ENCODE measurements at places on chromosomes 12 and 14. TPM values are rescaled to one million over a fixed set of nuclear protein-coding genes. Genes with fewer than 3 reads are reported as not detected.
A peak's percentile ranks its signal among the peaks of the same experiment; 100 is the strongest.

GRCh38 chr14:74979442-74980397 is 23.0 kb upstream of the EIF2B2 start:
- peaks cover 4% of the 10 kb centered on the region for H3K27me3 ChIP-seq
- no peaks in the 10 kb centered on the region for H3K36me3 ChIP-seq
- H3K27ac ChIP-seq = peak overlapping the region; percentile 88
- H3K4me1 ChIP-seq = peaks cover 43% of the 10 kb centered on the region
- H3K4me3 ChIP-seq = no peak overlapping the region

GRCh38 chr12:67484791-67485480 is 163.6 kb upstream of the DYRK2 start:
- peaks cover 12% of the 10 kb centered on the region for H3K4me1 ChIP-seq
- H3K27me3 ChIP-seq = no peaks in the 10 kb centered on the region
- H3K27ac ChIP-seq = no peak overlapping the region
- H3K36me3 ChIP-seq = peaks cover 16% of the 10 kb centered on the region
- DNase-seq = no peak
- H3K4me3 ChIP-seq = no peak overlapping the region

GRCh38 chr14:83331513-83331912 is 1797.9 kb upstream of the SEL1L start:
- no peaks in the 10 kb centered on the region for H3K36me3 ChIP-seq
- no peak for DNase-seq
- H3K4me3 ChIP-seq = no peak overlapping the region
- H3K27ac ChIP-seq = no peak overlapping the region

DNA sequence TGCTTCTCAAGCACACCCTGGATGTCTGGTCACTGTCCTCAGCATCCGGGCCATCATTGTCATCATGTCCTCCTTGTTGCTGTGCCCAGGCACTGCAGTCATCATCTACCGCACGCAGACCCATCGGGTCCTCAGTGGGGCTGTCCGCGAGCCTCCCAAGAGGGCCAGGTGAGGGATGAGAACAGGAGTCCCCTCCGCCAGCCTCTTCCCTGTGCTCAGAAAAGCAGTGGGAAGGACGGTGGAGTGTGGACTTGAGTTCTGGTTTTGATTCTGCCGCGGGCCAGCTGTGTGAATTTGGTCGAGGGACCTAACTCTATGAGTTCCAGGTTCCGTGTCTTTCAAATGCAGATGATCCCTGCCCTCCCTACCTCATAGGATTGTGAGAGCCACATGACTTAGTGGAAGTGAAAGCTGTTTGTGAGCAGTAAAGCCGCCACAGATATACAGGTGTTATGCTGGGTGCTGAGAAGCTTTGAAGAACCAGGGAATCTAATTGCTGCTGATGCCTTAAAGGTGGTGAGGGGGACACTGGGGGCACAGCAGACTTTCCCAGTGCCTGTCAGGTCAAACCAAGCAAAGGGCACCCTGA is 122.9 kb upstream of the RAP1B start:
- H3K27ac ChIP-seq = no peak overlapping the region
- H3K36me3 ChIP-seq = peaks cover 5% of the 10 kb centered on the region
- H3K4me1 ChIP-seq = peaks cover 24% of the 10 kb centered on the region
- no peak for DNase-seq

- H3K27me3 ChIP-seq = no peaks in the 10 kb centered on the region
- no peak for DNase-seq
- peaks cover 25% of the 10 kb centered on the region for H3K4me1 ChIP-seq
- no peak overlapping the region for H3K27ac ChIP-seq
Observed at GRCh38 chr12:55777856-55778255, 34.9 kb downstream of the GDF11 start.

DNA sequence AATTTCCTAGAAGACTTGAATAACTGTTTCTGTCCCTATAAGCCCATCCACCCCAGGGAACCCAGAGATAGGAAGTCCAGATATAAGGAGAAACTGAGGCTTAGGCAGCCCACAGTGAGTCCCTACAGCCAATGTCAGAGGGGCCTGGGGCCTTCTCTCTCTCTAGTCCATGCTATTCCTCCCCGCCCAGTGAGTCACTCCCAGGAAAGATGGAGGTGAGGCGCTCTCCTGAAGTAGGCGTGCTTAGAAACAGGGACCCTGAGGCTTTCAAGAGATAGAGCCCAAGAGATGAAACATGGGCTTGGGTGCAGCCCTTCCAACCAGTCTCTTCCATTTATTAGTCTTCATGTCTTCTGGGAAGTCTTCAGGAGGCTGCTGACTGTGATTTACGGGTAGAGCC is 2.3 kb upstream of the SMUG1 start:
- H3K27me3 ChIP-seq = peaks cover 16% of the 10 kb centered on the region
- H3K27ac ChIP-seq = no peak overlapping the region
- no peak for DNase-seq
- no peak overlapping the region for H3K4me3 ChIP-seq
- H3K4me1 ChIP-seq = peaks cover 29% of the 10 kb centered on the region

Gene TAS2R7
- total RNA-seq = not detected

Gene FSCB
- not detected for total RNA-seq

GRCh38 chr12:118526255-118527095 is 150.1 kb downstream of the SUDS3 start:
- H3K27ac ChIP-seq = no peak overlapping the region
- no peaks in the 10 kb centered on the region for H3K4me1 ChIP-seq
- H3K4me3 ChIP-seq = no peak overlapping the region
- peaks cover 3% of the 10 kb centered on the region for H3K27me3 ChIP-seq
- no peak for DNase-seq

Gene AICDA
- not detected for total RNA-seq

- peaks cover 58% of the 10 kb centered on the region for H3K4me1 ChIP-seq
- H3K27me3 ChIP-seq = no peaks in the 10 kb centered on the region
- H3K27ac ChIP-seq = no peak overlapping the region
- DNase-seq = no peak
- H3K4me3 ChIP-seq = no peak overlapping the region
- no peaks in the 10 kb centered on the region for H3K36me3 ChIP-seq
Observed at GRCh38 chr14:75978249-75978731, 3.5 kb downstream of the TGFB3 start.

DNA sequence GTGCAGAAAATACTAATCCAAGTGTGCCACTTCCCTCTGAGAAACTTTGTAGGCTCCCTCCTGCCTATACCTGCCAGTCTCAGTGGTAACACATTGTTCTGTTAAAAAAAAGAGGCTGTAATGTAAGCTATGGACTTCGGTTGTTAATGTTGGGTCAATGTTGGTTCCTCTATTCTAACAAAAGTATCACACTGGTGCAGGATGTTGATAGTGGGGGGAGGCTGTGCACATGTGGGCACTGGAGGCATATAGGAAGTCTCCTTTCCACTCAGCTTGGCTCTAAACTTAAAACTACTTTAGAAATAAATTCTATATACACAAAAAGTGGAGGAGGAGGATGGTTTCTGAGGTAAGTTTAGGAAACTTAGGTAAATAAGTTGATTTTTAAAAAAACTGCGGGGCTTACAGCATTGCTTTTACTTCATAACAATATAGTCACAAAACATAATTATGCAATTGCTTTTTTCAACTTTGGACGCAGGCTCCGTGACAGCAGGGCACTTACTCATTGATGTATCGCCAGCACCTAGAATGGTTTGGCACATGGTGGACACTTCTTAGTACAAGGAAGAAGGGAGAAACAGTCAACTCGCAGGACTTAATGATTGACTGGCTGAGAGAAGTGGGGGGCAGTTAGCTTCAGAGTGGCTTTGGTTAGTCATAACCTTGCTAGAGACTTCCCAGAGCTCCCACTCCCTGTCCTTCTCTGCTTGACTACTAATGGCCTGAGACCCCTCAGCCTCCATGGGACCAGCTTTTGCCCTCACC is 7.9 kb upstream of the NYNRIN start:
- no peak for DNase-seq
- H3K27me3 ChIP-seq = peaks cover 10% of the 10 kb centered on the region
- no peak overlapping the region for H3K4me3 ChIP-seq
- no peaks in the 10 kb centered on the region for H3K36me3 ChIP-seq
- H3K27ac ChIP-seq = no peak overlapping the region

Gene KLRC1
- not detected for total RNA-seq
